Activated CD8-positive, alpha-beta memory T cell treated with anti-CD3 and anti-CD28 coated beads for 24 hours (primary cell): ENCODE measurements at places on chromosomes 1 and 21.

- no peak for DNase-seq
These were observed 216.8 kb downstream of the KAZN start for GRCh38 chr1:14815175-14815877.

GRCh38 chr1:184635347-184635979, 119.2 kb downstream of the EDEM3 start:
- DNase-seq = no peak

DNA sequence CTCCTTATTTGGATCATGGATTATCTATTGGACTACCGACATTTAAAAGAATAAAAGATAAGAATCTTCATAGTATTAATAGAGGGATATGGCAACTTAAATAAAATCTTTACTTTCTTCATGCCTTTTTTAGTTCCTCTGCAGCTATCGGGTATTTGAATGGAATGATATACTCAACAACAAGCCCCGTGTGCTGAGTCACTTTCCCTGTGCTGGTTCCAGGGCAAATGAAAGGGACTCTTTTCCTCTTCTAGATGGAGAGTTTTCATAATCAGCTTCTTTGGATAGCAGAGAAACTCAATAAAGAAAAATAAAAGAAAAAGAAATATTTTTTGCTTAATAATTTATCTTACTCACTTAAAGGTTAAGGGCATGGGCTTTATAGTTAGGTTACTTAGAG, 213.7 kb downstream of the LRRC40 start:
- no peak for DNase-seq

- DNase-seq = no peak
These were observed 102.8 kb downstream of the CLIC6 start for GRCh38 chr21:34771512-34772028.

DNA sequence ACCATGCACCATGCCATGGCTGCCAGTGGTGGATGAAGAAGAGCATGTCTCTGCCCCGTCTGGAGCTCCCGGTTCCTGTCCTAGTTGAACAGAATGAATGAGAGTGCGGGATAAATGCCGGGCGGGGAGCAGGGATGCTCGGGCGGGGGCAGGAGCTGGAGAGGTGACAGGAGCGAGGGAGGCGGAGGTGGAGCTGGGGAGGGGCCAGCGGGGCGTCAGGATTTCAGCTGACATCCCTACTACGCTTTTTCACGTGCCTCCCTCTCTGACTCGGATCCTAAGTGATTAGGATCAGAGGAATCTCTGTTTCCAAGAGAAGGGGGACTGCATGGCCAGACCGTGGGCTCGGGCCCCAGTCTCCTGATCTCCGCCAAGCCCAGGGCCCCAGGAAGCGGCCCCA, 47.3 kb downstream of the TP73 start:
- no peak for DNase-seq

DNA sequence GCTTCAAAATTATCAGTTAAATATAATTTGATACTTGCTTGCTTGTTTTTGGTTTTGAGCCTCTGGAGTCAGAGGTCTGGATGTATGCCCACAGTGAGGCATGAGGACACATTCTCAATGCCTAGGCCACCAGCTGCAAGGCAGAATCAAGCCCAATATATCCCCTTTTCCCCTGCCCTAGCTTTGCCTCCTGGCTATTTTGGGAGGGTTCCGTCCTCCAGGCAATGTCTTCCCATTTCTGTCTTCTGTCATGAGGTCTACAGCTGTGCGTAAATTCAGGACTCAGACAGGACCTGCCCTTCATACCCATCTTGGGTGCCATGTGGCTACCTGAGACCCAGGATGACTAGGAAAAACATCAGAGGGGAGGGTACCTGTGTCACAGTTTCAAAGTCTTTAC, 19.2 kb downstream of the NRDC start:
- no peak for DNase-seq

DNA sequence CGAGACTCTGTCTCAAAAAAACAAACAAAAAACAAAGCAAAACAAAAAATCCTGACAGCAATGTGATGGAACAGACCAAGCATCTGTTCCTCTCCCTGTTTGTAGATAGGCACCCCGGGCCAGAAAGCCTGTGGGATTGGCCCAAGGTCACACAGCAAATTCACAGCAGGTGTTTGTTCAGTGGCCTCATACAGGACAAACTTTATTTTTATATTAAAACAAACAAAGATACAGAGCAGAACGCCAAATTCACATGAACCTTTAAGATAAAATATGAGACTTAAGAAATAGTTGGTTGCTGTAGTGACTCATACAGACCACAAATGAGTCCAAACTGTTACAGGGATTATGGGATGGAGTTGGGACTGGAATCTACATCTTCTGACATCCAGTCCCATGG, 2.3 kb upstream of the CELA2A start:
- no peak for DNase-seq
